A549 treated with CpdA at 1 μM for 4 hours (cell line): ENCODE measurements at places on chromosomes 1 and 21. TPM values are rescaled to one million over a fixed set of nuclear protein-coding genes. Genes with fewer than 3 reads are reported as not detected.

Gene CITED4
- 25.2 to 62.6 TPM (median 52.3 TPM) in 5 replicates for total RNA-seq

Gene SLAMF8
- total RNA-seq, result not detected in 5 replicates

Gene IL6R
- total RNA-seq, result 10.1 to 13.8 TPM (median 11.3 TPM) in 5 replicates

Gene NGF
- 2.3 to 4.9 TPM (median 4.0 TPM) in 5 replicates for total RNA-seq

Gene CFAP74
- total RNA-seq, result 0.01 TPM in 1 of 5 replicates, not detected in the others

Gene DNAJB4
- total RNA-seq, result 27.8 to 43.0 TPM (median 30.6 TPM) in 5 replicates

Gene MYCL
- 0.99 to 1.4 TPM (median 1.3 TPM) in 5 replicates for total RNA-seq

Gene TENT5C
- 0.05 to 0.14 TPM (median 0.09 TPM) in 5 replicates for total RNA-seq
